Fibroblast of pulmonary artery (primary cell): ENCODE measurements at places on chromosomes 2 and 18.

DNA sequence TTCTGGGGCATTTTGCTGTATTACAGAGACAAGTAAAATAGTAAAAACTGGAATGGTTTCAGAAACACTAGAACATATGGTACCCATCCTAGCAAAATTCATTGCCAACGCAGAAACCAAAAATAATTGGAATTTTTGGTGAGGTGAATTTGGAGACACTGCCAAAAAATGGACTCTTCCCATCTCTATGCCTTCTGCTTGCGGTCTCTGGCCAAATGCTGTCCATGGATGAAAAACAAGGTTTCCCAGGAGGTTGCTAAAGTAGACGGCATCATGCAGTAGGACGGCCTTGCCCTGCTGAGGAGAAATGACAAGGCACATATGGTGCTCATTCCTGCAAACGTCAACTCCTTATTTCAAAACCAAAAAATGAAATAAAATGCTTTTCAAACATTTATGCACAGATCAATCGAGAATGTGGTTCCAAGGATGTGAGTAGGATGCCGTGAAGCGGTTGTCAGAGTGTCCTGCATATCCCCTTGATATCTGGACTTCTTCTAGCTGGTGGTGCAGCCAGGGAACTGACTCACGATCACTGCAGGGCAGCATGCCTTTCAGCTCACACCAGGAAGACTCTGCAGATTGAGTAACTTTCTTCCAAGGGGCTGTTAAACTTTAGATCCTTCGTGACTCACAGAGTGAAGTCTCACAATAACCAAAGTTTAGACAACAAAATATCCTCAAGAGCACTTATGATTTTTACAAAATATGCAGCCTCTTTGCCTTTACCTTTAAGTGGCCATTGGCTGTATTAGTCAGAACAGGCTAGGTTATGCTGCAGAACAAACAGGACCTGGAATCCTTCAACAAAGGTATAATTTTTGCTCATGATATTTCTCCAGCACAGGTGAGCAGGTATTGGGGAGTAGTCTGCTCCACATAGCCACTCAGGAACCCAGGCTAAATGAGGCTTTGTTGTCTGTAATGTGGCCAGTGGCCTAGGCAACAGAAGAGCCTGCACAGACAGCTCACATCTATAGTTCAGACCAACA, 149.4 kb upstream of the NDUFV2 start:
- DNase-seq: peak; percentile 88

GRCh38 chr18:5425721-5426120, 118.1 kb downstream of the EPB41L3 start:
- no peak for DNase-seq

- DNase-seq: peak; percentile 49
Measured at GRCh38 chr2:111535404-111535803, 348.6 kb downstream of the ANAPC1 start.

DNA sequence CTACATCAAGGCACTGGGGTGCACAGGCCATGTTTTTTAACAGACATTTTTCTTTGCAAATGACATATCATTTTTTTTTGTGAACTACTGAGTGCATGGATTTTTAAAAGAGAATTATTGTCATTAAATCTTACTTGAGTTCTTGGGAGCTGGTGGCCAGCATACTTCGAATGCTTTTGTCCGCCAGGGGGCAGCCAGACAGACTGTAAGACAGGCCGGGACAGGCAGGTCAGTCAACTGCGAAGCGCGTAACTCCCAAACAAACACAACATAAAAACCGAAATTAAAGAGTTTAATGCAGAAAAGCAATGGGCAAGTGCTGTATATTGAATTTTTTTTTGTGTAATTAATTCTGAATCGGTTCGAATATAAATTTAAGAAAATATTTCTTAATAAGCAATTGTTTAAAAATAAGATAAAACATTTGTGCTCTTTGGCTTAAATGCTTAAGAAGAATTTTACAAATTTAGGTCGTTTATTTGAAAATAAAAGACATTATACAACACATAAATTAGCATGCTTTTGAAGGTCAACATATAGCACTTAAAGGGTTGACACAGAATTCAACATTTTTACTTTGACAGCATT, 142.2 kb upstream of the PXDN start:
- peak; percentile 74 for DNase-seq

DNA sequence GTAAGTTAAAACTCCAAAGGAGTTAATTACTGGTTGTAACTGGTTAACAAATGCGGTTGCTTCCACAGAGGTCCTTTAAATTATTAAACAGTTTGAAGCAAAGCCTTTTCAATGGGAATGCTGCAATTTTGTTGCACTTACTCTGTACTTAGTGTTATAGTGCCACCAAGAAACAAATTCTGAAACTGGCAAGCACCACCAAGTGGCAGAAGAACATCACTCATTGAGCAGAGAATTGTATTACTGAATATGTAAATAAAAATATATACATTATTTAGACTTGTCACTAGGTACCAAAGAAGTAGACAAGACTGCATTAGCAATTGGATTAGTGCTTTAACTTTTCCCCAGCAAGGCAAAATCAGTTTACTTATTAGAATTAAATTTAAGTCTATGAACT, 2.6 kb upstream of the TMEFF2 start:
- DNase-seq: peak; percentile 33

DNA sequence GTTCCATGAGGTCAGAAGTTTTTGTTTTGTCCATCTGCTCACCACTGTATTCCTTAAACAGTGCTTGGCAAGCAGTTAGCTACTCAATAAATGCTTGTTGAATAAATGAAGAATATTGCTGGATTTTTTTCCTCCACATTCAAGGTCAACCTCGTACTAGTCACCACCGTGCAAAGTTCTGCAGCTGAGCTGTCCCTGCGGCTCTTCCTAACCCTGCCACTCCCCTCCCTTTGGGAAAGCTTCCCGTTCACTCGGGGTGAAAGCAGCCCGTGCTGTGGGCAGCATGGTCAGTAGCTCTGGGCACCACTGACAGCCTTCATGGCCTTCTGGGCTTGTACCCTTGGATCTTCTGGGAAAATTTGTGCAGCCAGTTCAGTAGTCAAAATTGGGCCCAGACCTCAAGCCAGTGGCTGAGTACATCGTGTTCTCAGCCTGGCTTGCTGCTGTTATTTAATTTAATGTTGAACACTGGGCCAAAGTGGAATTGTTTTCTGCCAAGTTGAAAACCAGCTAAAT, 469.3 kb upstream of the RAB12 start:
- no peak for DNase-seq
